ENCODE measurements at places on chromosomes 5 and 9. TPM values are rescaled to one million over a fixed set of nuclear protein-coding genes. Genes with fewer than 3 reads are reported as not detected.

DNA sequence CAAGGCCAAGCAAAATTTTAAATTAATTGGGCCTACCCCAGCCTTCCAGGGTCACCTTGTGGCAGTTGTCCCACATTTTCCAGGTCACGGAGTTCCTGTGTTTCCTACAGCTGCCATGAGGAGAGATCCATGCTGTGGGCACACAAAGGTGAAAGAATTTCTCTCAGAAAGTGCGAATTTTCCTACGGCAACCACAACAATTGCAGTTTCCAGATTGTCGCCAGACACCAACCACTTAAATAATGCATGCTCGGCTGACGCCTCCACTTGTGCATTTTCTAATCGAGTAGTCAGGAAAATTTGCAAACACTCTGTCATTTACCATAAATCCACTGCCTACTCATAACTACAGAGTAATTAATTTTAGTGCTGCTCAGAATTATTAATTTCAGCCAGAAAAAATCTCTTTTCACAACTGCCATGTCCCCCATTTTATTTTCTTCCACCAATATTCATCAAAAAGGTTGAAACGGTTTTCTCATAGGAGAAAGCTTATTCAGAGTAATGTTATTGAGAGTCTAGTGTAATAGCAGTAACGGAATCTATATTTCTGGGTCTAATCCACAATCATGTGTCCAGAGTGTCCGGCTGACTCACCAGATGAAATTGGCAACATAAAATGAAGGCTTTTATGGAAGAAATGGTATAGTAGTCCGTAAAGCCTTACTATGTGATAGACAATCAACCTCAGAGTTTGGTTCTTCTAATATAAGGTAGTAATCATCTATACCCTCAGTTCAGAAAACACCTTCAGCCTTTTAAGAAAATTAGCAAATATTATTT is 389.8 kb downstream of the NR2F1-AS1 start:
- DNase-seq: no peak

DNA sequence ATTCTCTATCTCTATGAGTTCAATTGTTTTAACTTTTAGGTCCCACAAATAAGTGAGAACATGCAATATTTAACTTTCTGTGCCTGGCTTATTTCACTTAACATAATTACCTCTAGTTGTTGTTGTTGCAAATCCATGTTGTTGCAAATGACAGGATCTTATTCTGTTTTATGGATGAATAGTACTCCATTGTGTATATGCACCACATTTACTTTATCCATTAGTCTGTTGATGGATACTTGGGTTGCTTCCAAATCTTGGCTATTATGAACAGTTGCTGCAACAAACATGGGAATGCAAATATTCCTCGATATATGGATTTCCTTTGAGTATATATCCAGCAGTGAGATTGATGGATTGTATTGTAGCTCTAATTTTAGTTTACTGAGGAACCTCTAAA is 36.3 kb downstream of the MEGF9 start:
- DNase-seq: no peak

GRCh38 chr9:78892182-78892581 is 595.3 kb downstream of the PSAT1 start:
- no peak for DNase-seq

DNA sequence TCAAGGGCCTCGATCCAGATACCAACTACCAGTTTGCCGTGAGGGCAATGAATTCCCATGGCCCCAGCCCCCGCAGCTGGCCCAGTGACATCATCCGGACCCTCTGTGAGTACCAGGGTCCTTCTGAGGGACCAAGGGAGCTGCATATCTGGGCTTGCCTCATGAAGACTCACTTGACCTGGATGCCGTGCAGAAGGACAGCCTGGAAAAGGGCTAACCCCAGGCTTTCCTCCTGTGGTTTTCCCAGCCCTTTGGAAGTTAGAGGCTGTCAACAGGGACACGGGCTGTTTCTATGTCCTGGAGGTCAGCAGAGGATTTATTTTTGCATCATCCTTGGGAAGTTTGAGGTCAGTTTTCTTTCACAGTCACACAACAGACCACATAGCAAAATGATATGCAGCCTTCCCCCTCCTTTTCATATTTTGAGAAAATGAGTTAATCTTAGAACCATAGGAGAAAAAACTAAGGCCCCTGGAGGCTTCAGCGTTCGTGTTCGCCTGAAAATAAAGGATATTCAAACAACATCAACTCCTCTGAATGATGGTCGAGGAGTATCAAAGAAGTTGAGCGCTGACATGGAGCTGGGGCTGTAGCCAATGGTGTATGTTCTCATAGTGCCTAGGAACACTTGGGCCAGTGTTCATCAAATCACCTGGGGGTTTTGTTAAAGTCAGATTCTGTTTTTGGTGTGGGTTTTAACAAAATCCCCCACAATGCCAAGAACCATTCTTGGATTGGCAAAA is 112.2 kb downstream of the EGFLAM start:
- no peak for DNase-seq

GRCh38 chr5:94856257-94856800 is 237.9 kb downstream of the SLF1 start:
- DNase-seq: no peak

- DNase-seq: no peak
Observed at GRCh38 chr5:171541341-171541776, 121.9 kb downstream of the FGF18 start.

Gene COL27A1
- total RNA-seq: 10.1 TPM

Gene GARNL3
- 5.8 TPM for total RNA-seq
